ENCODE measurements at places on chromosomes 2 and 18.

DNA sequence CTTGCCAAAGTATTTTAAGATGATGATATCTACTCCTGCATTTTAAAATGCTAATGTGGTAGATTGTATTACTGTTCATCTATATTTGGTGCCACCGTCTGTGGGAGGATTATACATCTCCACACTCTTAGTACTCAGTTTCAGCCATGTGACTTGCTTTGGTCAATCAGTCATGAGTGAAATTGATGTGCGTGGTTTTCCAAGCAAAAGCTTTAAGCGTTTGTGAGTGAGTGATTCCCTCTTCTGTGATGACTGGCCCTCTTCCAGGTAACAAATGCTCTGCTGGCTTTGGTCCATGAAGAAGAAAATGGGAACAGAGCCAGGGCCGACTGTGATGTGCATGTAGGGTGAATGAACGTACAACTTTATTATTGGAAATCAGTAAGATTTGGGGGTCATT is 330.4 kb downstream of the LPIN1 start:
- DNase-seq, result peak; percentile 52

DNA sequence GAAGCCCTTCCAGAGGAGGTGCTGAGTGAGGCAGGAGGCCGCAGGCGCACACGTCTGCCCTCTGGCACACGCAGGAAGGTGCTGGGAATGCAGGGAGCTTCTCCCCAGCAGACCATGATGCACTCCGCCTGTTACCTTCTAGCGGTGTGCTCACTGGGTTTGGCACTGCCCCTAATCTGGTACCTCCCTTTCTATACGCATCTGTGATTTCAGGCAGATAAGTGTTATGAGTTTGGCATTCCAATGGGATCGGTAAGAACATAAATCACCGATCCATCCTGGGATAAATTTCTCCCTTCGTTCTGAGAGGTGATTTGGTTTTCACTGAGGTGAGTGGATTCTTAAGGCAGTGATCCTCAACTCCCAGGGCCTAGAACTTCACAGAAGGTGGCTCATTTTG is 34.6 kb downstream of the ODC1 start:
- no peak for DNase-seq

- no peak for DNase-seq
Measured at GRCh38 chr2:10499911-10500521, 51.9 kb upstream of the ODC1 start.

DNA sequence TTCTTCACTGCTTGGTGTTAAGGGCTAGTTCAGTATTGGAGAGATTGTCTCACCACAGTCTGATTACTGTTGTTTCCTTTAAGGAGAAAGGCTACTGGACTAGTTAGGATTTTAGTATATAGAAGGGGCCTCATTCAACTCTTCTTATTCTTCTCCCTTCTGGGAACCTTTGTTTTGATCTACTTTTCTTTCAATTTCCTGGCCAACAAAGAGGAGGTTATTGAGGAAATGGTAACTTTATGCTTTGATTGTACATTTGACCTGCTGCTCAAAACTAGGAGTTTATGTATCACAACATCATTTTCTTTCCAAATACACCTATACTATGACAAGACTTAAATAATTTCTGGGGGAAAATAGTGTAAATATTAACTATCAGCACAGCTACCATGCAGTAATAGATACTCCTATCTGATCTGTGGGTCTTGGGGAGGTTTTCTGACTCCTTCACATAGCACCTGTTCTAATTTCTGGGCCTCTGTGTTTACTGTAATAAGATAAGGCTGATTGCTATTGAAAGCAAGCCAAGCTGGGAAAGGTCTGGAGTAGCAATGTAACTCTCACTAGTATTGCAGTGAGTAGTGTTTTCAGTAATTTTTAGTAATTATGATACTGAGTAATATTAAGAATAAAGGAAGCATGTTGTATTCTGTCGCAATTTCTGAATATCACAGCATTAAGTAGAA is 395.3 kb downstream of the NUP35 start:
- no peak for DNase-seq

Data from retinal pigment epithelial cell (primary cell).